ENCODE measurements at places on chromosomes 1 and 21. TPM values are rescaled to one million over a fixed set of nuclear protein-coding genes. Genes with fewer than 3 reads are reported as not detected.

GRCh38 chr1:58979086-58979485, 195.2 kb upstream of the JUN start:
- no peak for DNase-seq

DNA sequence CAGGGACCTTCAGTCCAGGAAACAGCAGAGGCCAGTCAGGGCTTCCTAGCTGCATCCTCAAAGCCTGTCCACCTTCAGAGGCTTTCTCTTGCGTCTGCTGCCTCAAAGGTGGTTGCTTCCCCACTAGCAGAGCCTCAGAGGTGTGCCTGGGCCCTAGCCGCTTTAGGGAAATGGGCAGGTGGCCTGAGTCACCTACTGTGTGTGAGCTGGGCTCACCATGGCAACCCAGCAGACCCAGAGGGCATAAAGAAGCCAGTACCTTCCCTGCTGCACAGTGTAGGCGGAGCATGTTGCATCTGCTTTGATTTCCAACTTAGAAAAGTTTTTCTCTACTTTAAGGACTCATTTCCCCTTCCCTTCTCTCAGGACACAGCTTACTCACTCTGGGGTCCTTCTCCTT, 12.5 kb downstream of the SLC9A1 start:
- DNase-seq, result no peak

DNA sequence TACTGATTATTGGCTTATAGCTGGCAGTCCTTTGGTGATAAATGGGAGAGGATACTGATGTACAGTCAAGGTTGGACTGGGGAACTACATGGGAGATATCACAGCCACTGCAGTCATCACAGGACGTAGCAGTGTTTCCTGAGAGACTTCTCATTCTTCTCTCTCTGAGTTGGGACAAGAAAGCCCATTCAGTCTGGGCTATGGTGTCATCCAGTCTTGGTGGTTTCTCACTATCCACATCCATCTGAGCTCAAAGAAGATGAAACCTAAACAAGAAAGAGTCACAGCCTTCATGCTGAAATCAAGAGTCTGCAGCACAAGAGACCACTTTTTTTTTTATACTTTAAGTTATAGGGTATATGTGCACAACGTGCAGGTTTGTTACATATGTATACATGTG, 12.8 kb upstream of the CD53 start:
- DNase-seq, result no peak

DNA sequence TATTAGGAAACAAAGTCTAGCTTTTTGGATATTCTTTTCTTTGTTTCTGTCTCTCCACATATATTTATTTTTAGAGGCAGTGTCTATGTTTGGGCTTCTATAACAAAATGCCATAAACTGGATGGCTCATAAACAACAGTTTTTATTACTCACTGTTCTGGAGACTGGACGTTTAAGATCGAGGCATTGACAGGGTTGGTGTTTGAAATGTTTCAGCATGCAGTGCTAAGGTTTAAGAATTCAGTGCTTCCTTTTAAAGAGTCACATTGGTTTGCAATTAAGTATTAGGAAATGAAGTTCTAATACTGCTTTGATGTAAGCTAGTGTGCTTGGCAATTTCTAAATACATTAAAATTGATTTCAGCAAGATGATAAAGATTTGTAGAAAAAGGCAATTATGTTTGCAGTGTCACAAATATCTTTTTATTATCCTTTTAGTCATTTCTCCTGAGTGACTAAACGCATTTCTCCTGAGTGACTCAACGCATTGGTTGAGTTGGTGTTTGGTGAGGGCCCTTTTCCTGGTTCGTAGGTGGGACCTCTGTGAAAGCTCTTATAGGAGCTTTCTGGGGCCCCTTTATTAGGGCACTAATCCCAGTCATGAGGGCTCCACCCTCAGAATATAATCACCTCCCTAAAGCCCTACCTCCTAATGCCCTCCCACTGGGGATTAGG, 317.0 kb downstream of the USP25 start:
- no peak for DNase-seq

GRCh38 chr1:218402786-218403120, 57.6 kb downstream of the TGFB2 start:
- no peak for DNase-seq

GRCh38 chr1:20697563-20697962, 20.2 kb downstream of the KIF17 start:
- DNase-seq, result no peak

DNA sequence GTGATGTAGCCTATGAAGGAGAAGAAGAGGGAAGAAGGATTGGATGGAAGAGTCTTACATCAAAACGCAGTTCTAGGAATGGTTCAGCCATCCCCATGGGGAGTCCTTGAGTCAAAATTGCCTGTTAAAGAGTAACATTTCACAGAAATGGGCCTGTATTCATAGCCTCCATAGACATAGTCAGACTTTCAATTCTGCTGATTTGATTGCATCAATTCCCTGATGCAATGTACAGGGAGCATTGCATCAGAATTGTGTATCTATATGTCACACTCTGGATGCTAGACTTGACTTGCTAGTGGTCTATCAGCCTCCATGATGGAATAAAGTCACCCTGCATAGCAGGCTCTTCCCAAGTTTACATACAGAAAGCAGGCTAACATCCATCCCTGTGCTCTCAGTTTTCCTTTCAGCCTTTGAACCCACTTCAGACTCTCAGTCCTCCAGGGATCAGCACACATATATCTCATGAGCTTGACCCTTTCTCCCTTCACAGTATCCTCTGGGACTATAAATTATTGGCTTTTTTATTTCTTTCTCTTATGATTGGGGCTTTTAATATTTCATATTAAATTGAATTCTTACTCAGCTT, 1111.7 kb upstream of the B3GALT2 start:
- DNase-seq, result no peak

DNA sequence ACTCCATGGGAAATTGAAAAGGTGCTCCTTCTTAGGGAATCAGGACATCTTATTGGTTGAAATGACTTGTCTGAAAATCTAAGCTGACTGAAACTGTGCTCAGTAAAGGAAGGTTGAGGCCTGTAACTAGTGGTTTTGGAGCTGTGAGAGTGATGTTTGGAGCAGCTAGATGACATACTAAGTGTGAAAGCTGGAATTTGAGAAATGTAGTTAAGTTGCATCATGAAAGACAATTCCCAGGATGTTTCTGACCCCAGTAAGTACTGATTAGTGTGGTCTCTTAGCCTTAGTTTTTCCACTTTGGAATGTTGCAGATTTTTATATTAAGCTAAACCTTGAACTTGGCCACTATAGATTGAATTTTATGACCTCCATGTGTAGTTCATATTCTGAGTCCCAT, 154.9 kb downstream of the PAPPA2 start:
- no peak for DNase-seq

GRCh38 chr1:208127792-208128529, 116.2 kb downstream of the PLXNA2 start:
- no peak for DNase-seq

GRCh38 chr21:43827015-43827611, 37.7 kb downstream of the RRP1 start:
- DNase-seq, result no peak

GRCh38 chr1:42931108-42931539, 27.5 kb downstream of the SLC2A1 start:
- DNase-seq, result peak; percentile 52

DNA sequence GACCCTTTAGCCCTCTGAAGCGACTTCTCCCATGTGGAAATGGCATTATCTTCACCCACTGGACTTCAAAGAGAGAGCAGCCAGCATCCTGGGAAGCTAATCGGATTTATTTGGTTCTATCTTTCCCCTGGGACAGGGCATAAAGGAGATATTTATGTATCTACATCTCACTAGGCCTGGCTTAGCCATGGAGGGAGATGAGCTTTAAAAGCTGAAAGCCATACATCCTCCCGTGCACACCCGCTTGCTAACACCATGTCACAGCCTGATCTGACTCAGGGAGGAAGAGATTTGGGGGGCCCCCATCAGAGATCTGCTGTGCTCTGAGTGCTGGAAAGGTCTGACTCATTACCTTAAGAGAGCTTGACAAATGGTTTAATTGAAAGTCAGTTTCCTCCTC, 155.9 kb downstream of the PLXNA2 start:
- DNase-seq, result no peak

- no peak for DNase-seq
Observed at GRCh38 chr1:213287987-213288386, 236.9 kb downstream of the RPS6KC1 start.

- no peak for DNase-seq
Observed at GRCh38 chr1:225581186-225581585, 71.7 kb downstream of the ENAH start.

GRCh38 chr1:230261928-230262650, 164.0 kb downstream of the PGBD5 start:
- no peak for DNase-seq

- peak; percentile 24 for DNase-seq
Observed at GRCh38 chr1:221886743-221887414, 145.0 kb upstream of the DUSP10 start.

DNA sequence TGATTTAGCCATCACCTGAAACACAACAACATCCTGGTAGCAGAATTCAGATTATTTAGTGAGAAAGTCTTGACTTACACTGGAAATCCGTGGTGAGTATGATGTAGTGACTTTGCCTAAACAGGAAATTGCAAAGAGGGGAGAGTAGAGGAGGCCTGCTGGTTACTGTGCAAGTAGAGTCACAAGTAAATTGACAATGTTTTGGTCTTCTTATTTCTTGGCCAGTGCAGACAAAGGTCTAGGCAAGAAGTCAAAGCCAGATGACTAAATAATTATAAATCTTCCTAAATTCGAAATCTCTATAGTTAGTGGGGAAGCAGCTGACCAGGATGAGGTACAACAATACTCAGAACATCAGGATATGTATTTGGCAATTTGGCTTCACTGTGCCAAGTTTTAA, 159.5 kb upstream of the KCTD3 start:
- DNase-seq, result no peak

DNA sequence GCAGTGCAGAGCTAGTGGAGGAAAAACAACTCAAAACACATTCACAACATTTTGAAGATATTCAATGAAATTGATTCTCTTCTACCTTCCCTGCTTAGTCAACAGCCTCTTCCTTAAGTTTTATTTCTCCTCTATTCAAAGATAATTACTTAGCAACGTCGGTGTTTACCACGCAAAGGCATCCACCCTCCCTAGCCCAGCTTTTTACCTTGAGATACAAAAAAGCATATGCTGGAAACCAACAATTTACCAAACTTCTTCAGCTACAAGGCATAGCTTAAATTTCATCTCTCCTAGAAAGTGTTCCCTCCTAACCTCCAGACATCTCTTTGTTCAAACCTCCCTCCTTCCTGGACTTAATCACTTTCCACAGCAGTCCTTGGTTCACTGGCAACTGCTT, 102.8 kb upstream of the SOD1 start:
- DNase-seq, result no peak

DNA sequence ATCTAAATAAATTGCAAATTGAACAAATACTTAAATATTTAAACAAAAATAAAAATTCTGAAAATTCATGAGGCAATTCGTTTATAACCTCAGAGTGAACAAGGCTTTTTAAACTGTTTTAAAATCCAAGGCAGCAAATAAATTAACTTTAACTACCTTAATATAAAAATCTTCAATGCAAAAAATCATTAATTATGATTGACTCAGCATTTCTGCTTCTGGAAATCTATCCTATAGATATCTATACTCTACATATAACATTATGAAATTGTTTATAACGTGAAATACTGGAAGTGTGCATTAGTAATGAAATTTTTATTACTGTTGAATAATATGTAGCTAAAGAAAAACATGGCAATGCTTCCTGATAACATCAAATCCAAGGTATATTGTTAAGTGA, 92.4 kb downstream of the ADAMTS1 start:
- no peak for DNase-seq

ATF3 gene
- 20.2 TPM for total RNA-seq

NBPF10 gene
- 4.8 TPM for total RNA-seq

SYPL2 gene
- 6.6 TPM for total RNA-seq

TBX19 gene
- total RNA-seq, result 2.6 TPM

CRYAA gene
- not detected for total RNA-seq

KRTAP10-7 gene
- total RNA-seq, result not detected

ELOVL1 gene
- total RNA-seq, result 171 TPM

CGN gene
- 247 TPM for total RNA-seq

WNT4 gene
- total RNA-seq, result 2.5 TPM

ZNF648 gene
- not detected for total RNA-seq

CCDC27 gene
- not detected for total RNA-seq

AMY1B gene
- total RNA-seq, result not detected

C1QC gene
- total RNA-seq, result 189 TPM

SLC45A3 gene
- total RNA-seq, result 13.7 TPM
